ENCODE measurements at places on chromosomes 11 and 22.

DNA sequence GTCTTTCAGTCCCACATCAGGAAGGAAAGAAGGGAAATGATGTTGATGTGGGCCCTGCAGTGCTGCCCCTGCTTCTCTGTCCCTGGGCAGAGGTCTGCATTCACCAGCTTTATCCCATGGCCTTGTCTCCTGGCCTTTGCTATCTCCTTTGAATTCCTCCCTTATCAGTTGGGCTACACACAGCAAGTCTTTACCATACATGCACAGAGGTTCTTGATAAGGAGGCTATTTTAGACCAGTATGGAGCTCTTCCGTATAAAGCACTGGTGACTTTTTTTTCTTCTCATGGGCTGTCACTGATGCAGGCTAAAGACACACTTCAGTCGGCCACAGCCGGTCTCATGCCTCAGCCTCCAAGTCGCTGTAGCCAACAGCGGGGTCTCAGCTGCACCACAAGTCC, 20.2 kb downstream of the MYO18B start:
- no peak for DNase-seq

- no peak for DNase-seq
Observed at GRCh38 chr11:57359896-57360690, 20.9 kb downstream of the PRG3 start.

DNA sequence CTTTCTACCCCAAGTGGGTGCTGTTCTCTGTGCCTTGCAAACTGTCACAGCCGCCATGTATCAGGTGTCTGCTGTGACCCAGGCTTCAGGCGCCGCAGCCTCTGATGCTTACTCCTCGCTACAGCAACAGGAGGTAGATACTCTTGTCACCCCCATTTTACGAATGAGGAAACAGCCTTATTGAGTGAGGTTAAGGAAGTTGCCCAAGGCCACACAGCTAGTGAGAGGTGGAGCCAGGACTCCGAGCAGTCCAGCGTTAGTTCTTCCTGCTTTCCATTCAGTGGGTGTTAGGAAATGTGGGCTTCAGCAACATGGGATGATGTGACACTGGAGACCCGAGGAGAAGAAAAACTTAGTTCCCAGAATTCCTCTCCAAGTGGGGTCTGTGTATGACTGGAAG, 14.3 kb downstream of the RNF215 start:
- DNase-seq: no peak

DNA sequence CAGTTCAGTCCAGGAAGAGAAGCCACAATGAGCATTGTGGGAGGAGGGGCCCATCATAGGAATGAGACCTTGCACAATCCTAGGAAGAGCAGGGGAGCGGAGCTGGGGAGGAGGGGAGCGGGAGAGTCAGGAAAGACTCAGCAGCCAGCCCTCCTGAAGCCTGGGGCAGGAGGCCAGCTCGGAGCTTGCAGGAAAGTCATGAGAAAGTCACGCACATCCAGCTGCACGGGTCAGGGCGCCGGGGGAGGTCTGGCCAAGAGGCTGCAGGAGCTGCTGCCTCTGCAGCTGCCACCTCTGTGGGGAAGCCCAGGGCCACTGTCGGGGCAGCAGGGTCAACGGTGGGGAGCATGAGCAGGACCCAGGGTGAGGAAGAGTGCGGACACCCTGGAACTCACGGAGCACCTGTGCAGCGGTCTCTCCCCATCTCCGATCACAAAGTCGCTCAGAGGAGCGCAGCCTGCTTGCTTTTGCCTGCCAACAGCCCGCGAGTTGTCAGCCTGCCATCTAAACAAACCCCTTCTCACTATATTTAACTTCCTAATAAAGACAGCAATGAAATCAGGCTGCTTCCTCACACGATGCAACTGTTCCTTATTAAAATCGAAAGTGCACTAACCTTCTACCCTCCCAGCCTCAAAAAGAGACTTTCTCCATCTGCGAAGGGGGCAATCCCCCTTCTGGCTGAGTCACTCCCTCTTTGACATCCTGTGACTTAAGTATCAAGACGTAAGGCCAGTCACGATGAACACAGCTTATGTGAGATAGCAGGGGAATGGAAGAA, 52.9 kb upstream of the RTL6 start:
- DNase-seq: peak; percentile 70

GRCh38 chr11:86469491-86470388, 95.1 kb downstream of the CCDC81 start:
- DNase-seq: no peak

DNA sequence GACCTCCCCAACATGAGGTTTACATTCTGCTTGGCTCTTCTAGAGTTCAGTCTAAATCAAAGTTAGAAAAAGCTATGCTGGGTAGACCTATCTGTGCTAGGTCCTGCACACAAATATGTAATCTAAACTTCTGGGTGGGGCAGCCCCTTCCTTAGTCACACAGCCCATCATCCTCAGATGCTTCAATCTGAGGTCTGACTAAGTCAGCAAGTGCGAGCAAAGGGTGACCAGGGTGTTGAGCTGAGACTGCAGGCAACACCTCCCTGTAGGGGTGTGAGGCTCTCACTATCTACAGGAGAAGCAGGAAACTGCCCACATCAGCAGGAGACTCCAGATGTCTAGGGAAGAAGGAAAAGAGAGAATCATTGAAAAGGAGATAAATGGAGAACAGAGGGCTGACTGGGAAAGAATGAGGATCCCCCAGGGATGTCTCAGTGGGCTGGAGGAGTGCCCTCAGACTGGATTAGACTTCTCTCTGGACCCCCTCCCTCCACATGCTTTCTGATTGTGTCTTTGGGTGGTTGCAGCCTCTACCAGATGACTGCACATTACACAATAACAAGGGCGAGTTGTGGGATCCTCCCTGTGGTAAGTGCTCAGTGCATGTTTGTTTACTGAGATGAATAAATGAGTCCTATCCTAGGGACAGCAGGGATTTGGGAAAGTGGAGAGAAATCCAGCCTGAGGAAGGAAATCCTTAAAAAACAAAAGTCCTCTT, 266.2 kb upstream of the PLET1 start:
- DNase-seq: no peak

DNA sequence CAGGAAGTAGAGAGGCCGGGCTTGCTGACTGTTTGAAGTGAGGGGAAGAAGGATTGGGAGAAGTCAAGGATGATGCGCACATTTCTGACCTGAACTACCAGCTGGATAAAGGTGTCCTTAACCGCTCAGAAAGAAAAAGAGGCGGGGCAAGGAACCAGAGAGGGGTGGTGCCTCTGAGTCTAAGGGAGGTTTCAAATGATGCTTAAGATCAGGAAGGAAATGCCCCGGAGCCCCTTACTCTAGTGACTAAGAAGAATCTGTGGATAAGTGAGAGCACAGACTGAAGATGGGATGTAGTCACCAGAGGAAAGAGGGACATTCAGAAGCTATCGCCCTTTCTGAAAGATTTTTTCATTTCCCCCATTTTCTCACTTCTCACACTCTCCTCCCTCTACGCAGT, 12.7 kb downstream of the DCHS1 start:
- no peak for DNase-seq

DNA sequence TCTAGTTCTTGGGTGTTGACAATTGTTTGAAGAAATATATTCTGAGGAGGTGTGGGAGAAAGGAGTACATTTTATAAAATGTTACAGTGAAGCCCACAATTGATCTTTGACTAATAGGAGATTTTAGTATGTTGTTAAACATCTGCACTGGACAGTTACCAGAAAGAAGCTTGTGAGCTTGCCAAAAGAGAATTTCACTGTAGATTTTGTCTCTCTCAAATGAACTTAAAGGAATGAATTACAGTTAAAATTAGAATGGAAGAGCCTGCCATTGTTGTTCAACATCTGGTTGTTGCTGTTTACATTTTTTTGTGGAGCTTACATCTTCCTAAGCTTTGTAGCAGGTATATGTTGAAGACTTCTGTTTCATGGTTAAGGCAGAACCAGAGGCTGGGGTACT, 620.5 kb upstream of the CCDC179 start:
- no peak for DNase-seq

- DNase-seq: no peak
Observed at GRCh38 chr22:17074648-17075002, 10.2 kb upstream of the IL17RA start.

- no peak for DNase-seq
Observed at GRCh38 chr11:92897487-92897886, 72.0 kb upstream of the MTNR1B start.

- DNase-seq: no peak
Observed at GRCh38 chr11:83574519-83574918, 288.4 kb upstream of the CCDC90B start.

GRCh38 chr11:132935383-132935782, 596.9 kb downstream of the OPCML start:
- no peak for DNase-seq

- no peak for DNase-seq
Observed at GRCh38 chr22:46045459-46046298, 68.7 kb upstream of the WNT7B start.

DNA sequence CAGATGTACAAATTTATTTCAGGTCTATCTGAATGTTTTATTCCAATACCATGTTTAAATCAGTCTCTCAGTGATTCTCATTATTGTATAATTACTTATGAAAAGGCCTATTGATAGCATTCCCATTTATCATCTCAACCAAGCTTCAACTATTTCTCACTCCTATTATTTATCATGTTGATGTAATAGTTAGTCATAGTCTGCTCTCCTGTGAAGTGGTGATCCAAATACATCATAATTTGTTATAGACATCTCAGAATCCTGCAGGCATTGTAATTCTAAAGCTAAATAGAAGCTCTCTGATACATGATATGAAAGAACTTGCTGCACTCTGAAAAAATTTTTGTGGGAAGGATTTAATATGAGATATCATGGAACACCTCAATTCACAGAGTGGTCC, 21.8 kb upstream of the OR8G1 start:
- no peak for DNase-seq

DNA sequence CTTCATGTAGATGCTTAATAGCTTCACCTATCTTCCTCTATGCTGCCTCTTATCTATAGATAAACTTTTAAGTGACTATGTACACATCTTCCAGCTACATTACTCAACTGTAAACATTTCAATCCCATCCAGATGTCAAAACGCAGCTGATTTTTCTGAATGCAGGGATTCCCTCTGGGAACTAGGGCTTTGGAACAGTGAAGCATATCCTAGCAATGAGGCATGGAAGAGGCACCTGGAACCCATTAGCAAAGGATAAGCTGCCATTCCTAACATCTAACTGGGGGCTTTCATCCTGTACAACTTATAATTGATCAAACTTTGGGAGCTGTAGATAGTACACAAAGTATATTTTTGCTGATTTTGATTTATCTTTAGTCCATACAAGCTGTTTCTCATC, 40.8 kb upstream of the OPCML start:
- no peak for DNase-seq

- DNase-seq: no peak
Observed at GRCh38 chr22:23067691-23068090, 2.6 kb upstream of the GNAZ start.

GRCh38 chr22:19040888-19041703, 81.1 kb downstream of the DGCR2 start:
- no peak for DNase-seq

DNA sequence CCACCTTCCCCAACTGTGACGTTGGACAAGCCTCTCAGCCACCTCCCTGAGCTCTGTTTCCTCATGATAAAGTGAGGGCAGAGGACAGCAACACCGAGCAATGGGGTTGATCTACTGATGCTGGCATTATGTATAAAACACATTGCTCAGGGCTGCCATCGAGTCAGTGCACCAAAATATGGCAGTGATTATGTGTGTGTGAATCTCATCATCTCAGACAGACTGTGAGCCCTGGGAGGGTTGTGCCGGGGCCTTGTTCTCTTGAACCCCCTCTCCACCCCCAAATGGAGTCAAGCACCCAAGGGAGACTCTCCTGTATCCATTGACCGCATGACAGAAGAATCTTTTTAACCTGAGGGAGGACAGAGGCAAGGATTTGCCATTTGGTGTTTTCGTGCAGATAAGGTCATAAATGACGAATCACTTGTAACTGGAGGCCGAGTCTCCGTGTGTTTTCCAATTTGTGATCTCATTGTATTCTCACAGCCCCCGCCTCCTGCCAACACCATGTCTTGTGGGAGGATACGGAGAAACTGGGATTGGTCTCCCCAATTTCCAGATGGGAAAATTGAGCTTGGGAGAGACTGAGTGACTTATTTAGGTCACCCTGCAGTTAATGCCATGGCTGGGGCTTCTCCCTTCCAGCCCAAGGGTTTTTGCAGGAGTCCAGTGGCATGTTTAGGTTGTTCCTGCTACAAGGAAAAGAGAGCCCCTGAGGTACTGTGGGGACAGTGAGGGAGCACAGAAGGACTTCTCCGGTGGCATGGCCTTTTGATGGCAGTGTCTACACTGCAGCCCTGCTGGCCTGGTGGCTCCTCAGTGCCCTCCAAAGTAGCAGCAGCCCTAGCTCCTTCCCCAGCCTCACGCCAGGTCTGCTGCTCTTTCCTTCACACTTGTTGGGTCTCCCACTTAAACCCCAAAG, 52.4 kb downstream of the CHRDL2 start:
- DNase-seq: no peak

DNA sequence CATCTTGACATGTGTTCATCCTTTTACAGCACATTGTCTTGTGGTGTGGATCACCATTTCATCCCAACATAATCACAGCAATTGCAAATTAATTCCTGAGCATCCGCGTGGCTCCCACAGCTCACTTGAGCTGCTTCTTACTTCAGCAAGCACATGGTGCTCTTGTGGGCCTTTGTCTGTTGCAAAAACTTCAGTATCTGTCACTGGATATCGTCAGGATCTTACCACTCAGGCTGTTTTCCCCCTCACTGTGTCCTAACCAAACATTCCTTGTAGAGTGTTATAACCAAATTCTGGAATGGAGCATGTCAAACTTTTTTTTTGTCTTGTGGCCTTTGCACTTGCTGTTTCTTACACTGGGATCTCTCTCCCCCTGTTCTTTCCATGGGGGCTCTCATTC, 683.1 kb upstream of the ARHGAP42 start:
- DNase-seq: no peak

DNA sequence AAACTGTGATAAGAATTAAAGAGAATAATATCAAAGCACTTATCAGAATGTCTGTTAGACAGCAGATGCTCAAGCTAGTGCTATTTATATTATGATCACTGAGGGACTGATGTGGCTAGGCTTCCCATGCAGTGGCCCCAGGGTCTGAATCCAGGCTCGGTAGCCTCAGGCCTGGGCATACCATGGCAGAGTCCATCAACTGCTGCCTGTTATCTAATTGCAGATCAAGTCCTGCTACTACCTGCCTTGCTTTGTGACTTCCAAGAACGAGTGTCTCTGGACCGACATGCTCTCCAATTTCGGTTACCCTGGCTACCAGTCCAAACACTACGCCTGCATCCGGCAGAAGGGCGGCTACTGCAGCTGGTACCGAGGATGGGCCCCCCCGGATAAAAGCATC, 57.5 kb downstream of the TIMP3 start:
- DNase-seq: no peak

All from NCI-H2029 (cell line).